ENCODE measurements at places on chromosomes 6 and 20. TPM values are rescaled to one million over a fixed set of nuclear protein-coding genes. Genes with fewer than 3 reads are reported as not detected.
A peak's percentile ranks its signal among the peaks of the same experiment; 100 is the strongest.

GPR63 gene
- total RNA-seq: 0.32 TPM

- DNase-seq: no peak
These were observed 47.8 kb upstream of the PLCG1 start for GRCh38 chr20:41089555-41089954.

DNA sequence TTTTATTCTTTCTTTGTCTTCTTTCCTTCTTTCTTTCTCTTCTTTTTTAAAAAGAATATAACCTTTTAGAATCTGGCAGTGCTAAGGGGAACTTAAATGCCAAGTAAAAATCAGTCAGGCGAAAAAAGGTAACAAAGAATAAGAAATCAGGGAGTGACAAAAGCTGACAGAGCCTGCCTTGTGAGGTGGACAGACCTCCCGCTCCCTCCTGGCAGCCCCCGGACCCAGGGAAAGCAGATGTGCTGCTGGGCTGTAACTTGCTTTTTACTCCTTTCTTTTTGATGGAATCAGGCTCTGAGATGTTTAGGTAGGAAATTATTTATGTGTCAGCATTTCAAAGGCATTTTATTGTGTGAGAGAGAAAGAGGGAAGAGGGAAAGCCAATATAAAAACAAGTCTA, 95.5 kb upstream of the TRAF3IP2 start:
- no peak for DNase-seq

DNA sequence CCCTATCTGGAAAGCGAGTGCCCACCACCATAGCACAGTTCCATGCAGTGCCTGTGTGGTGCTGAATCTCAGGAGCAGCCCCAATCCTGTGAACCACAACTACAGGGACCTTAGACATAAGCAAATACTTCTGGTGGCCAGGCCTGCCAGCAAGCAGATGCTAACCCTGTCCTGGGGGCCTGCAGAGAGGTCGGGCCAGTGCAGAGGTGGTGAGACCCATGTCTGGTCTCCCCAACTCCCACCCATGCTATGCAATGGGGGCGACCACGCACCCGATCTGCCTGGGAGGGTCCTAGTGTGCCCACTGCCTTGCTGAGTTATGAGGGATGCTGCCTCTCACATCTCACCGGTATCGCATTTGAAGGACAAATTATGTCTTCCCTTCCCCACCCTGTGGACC, 151.6 kb upstream of the ZNF337 start:
- DNase-seq: no peak

SEMG1 gene
- not detected for total RNA-seq

- peak; percentile 25 for DNase-seq
These were observed 35.6 kb downstream of the ADGRF4 start for GRCh38 chr6:47733879-47734558.

APCDD1L gene
- 2.9 TPM for total RNA-seq

All from fibroblast of villous mesenchyme (primary cell).